Left hindlimb (tissue), 1 donor: ENCODE measurements at places on chromosomes 11 and 22.

DNA sequence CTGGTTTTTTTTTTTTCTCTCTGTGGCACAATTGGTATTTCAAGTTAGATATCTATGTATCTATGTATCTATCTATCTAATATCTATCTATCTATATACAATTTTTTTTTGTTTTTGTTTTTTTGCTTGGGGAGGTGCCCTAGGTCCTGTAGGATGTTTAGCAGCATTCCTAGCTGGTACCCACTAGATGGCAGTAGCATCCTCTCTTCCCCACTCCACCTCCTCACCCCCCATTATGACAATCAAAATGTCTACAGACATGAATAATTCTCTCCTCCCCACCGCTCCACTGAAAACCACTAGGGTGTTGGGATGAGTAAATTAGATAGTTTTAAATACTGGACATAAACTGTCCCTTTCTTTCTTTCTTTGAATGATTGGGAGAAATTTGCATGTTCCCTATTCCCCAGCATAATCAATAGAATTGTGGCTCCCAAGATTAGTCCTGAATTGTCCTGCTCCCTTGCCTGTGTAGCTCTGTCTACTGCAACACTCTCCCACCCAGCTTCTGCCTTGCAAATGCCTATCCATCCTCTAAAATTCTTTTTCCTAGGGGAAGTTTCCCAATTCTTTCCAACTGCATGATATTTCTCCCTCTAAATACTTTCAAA is 1152.4 kb downstream of the LRRC4C start:
- no peak for DNase-seq

GRCh38 chr11:64862987-64863390 is 15.4 kb downstream of the EHD1 start:
- DNase-seq, result peak; percentile 39

GRCh38 chr11:21806947-21807346 is 385.9 kb upstream of the ANO5 start:
- DNase-seq, result no peak

DNA sequence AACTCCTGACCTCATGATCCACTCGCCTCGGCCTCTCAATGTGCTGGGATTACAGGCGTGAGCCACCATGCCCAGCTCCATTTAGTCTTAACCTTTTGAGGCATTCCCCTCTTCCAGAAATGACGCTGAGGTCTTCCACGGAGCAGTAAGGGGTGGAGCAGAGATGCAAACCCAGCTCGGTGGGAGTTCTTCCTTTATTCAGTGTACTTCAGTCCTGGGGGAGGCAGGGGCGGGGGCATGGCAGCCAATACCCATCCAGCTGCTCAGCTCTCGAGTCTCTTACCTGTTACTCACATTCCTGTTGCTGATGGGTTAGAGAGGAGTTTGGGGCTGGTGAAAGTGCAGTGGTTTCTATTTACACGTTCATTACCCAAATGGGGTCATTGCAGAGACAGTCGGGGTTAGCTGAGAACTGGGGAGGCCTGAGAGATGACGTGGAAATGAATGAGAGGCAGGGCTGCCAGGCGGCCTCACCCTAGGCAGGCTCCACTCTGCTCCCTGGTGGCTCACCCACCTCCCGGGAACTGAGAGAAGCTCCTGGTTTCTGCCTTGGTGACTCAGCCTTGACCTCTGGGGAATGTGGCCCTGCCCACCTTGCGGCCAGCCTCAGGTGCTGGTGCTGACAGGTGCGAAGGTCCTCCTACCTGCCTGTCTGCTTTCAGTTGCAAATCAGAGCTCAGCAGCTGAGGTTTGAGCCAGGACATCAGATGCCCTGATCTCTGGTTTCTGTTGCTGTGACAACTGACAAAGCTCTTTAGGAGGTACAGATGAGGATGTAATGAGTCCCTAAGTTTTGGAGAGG is 13.4 kb upstream of the ST14 start:
- DNase-seq, result no peak

DNA sequence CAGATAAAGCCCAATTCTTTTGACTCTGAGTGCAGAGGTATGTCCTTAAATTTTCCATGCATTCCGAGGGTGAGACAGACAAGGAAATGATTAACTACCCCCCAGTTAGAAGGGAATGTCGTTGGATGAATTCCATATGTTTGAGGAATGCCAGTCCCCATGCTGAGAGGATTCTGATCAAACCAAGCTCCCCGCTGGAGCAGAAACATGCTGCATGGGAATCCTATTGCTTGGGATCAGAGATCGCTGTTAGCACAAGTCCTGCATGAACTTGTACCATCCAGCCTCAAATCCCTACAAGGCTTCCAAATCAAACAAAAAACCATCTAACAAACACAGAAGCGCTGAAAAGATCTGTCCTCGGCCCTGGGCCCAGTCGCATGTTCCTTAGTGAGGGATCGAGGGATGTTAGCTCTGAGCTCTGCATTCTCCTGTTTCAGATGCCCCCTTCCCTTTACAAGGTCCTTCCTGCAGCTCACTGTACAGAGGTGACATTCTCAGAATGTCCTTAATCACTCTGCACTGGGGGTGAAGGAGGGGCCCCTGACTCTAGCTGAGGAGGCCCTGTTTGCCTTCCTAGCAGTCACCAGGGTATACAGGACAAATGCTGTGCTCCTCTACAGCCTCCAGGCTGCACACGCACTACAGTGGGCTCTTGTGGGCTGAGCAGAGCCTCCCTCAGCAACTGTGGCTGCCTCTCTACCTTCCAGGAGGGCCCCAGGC is 353.4 kb downstream of the TENM4 start:
- DNase-seq, result no peak

DNA sequence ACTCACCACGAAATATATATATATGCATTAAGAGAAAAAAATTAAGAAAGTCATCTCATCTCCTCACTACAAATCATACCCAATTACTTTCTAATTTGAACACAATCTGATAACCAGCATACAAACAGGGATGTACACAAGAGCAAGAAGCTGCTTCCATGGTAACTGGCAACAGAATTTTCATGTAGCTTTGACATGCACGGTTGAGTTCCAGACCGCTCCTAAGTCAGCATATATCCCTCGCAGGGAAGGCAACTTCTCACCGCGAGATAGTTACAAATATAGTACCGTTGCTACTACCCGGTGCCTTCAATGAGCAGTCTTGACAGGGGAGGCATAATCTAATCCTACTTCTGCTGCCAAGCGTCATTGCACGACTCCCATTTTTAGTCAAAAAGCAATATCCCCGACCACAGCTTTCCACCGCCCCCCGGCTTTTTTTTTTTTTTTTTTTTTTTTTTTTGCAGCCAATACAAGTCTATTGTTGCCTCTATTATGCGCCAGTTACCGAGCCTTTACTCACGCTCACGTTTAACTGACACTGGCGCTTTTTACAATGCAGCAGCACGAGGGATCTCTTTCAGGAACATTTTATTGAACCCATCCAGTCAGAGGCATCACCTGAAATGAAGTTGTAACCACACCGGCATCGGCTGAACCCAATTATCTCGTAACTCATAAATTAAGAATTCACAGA is 2.2 kb downstream of the CADM1 start:
- no peak for DNase-seq

DNA sequence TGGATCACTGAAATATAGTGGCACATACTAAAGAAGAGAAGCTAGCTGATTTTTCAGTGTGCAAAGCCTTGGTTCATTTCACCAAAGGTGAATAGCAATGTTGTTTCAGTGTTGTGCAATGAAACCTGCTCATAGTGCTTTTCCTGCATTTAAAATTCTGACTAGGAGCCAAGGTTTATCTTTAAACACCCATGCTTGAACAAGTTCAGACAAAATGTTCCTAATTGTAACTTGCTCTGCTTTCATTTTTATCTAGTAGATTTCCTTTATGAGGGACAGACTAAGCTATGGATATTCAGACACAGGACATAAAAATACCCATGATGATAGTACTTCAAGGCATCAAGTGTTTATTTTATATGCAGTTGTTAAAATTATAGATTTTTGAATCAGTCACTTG is 47.7 kb downstream of the BBOX1 start:
- no peak for DNase-seq

DNA sequence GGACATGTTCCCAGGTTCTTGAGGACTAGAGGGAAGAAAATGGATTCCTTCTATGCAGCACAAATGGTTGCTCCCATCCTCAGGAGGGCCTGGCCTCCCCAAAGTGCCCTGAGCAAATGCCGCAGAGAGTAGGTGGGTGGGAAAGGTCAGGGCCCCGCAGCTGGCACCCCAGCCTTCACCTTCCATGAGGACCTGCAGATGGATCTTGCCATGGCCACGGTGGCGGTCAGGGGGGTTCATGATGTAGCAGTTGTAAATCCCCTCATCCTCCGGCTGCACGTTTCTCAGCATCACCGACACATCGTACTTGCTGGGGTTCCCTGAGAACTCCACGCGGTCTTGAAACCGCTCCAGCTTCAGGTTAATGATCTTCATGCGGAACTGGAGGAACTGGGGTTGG is 8.5 kb downstream of the SCN2B start:
- DNase-seq, result no peak

DNA sequence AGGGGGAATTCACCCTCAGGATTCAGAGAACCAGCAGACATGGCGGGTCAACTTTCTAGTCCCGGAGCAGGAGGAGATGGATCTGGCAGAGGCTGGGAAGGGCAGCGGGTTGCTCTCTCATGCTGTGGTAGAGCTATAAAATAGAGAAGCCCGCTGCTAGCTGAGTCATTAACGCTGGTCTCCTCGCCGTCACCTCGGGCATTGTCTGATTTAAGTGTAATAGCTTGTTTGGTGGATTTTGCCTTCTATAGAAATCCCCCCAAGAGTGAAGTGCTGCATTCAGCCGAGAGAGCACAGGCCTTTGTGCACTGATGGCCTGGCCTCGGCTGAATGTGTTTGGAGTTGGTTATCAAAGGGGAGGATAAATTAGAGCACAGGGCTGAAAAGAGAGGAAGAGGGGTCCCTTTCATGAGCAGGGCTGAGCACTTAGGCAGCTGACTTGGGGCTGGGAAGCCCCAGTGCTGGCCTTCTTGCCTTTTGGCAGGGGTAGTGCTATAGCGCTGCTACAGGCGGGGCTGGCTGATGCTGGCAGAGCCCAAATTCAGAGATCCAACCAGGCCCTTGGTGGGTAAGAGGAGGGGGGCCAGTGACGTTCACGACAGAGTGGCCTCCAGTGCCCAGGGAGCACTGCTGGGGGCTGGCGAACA is 161.1 kb upstream of the CADM1 start:
- DNase-seq, result no peak

- DNase-seq, result no peak
Observed at GRCh38 chr22:32536352-32536751, 61.7 kb downstream of the FBXO7 start.

- no peak for DNase-seq
Observed at GRCh38 chr22:44429941-44430587, 68.0 kb downstream of the RTL6 start.
